ENCODE measurements at places on chromosomes 11 and 22.

GRCh38 chr11:20668844-20669819 is at the start of gene NELL1:
NELL1 (plus strand) TSS chr11:20669586.
- DNase-seq = no peak

GRCh38 chr11:109772892-109773291 is 320.3 kb upstream of the ZC3H12C start:
- DNase-seq = no peak

DNA sequence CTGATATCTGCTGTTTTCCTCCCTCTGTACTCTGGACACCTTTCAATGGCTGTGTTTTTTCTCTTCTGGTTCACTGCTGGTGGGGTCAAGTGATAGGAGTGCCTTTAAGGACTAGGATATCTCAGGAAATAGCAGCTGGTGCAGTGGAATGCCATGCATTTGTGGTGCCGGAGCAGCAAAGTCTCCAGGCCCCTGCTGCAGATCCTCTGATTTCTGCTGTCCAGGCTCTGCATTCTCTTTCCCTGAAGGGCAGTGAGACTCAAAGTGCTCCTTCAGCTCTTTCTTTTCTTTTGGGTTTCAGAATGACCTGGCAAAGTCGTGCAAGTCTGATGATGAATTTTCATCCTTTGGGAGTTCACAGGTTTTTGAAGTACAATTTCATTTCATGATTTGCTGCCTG is 774.3 kb downstream of the FAM181B start:
- DNase-seq = no peak

DNA sequence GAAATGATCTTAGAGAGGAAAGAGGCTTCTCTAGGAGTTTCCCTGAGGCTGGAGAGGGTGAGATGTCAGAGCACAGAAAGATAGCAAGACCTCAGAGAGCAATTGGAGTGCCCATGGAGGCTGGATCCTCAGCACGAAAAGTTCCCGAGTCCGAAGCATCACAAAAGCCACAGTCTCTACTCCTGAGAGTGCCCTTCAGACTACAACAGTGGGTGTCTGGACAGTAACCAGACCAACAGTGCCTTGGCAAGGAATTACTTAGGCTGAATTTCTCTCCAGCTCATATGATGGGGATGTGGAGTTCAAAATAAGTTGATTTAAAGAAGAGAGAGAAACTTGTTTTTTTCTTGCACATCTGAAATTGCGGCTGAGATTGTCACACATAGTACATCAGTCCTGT is 31.9 kb upstream of the PSMA1 start:
- DNase-seq = no peak

DNA sequence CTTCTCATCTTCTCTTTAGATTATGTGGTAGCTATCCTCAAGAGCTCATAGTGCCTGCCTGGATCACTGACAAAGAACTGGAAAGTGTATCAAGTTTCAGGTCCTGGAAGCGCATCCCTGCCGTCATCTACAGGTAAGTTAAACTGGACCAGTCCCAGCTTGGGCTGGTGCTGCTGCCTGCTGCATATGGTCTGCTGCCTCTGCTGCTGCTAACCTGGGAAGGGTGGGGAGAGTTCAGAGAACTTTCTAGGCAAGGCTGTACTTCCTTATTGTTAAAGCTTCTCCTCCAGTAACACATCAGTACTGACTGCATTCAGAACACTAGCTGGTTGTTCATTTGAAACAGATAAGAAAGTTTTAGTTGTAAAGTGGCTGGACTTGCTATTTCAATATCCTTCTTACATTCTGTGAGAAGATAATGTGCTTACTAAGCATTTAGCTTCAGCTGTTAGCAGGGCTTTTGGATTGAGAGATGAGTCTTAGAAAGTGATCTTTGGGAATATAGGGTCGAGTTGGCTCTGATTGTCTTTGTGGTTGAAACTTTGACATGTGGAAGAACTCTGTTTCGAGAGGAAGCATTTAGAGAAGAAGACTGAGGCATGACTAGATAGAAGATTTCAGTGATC is 77.3 kb upstream of the HORMAD2 start:
- DNase-seq = no peak

- no peak for DNase-seq
Observed at GRCh38 chr11:6979365-6979764, 40.8 kb downstream of the ZNF214 start.

GRCh38 chr11:24628224-24628776 is 131.4 kb downstream of the LUZP2 start:
- DNase-seq = no peak
